ENCODE measurements at places on chromosomes 16 and 17. TPM values are rescaled to one million over a fixed set of nuclear protein-coding genes. Genes with fewer than 3 reads are reported as not detected.

The TMEM114 gene
- total RNA-seq = not detected

The ABCC11 gene
- total RNA-seq = 5.4 TPM

The HS3ST6 gene
- total RNA-seq = not detected

The ZNF785 gene
- 14.4 TPM for total RNA-seq

The WIPI1 gene
- 65.1 TPM for total RNA-seq

The ASGR1 gene
- total RNA-seq = 1.4 TPM

The CDRT4 gene
- 7.0 TPM for total RNA-seq

The OR4D1 gene
- not detected for total RNA-seq

The HAS3 gene
- 0.96 TPM for total RNA-seq

The KRTAP2-2 gene
- not detected for total RNA-seq
